ENCODE measurements at places on chromosomes 16 and 17.

DNA sequence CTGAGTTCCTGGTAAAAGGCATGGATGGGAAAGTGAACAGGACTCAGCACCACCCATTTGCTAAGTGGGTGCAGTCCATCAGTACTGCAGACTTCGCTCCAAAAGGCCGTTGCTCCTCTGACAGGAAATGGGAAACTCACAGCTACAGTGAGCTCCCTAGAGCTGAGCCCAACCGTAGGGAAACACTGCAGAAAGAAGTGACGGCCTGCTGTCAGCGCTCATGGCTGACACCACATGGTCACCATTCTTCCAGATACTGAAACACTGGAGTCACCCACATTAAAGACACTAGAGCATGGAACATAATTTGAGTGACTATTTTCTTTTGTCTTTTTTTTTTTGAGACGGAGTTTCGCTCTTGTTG is 31.9 kb downstream of the UBE2O start:
- no peak for DNase-seq

DNA sequence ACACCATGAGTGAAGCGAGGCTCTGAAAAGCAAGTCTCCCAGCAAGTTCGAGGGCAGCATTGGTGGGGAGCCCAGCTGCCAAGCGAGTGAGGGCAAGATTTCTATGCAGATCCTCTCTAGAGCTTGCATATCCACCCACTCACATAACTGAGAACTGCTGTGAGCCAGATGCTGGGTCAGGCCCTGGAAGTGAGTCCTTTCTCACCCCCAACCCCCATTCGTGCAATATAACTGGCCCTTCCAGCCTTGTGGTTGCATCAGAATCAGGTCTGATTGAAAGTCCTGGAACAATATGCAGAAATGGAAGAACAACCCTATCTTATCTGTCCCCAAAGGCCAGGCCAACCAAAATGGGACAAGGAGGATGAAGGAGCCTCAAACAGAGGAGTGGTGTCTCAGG is 146.6 kb downstream of the IRX5 start:
- DNase-seq = no peak

DNA sequence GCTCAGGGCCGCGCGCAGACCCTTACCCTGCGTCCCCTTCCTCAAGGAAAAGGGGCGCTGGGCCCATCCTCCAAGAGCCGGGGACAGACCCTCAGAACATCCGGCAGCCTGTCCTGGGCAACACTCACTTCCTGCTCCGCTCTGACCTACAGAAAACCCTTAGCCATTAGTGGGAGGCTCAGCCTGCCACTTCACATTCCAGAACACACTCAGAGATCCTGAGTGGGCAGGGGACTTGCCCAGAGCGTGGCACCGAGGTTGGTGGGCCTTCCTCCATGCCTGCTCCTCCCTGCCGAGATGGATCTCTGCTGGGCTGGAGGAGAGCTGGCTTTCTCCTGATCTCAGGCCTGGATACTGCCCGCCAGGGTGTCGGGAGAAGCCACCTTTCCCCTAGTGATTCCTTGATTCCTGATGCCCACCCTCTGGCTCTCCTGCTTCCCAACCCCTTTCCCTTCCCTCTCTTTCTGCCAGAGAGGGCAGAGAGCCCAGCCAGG is 1.5 kb downstream of the SCARF1 start:
- DNase-seq = no peak

- DNase-seq = no peak
These were observed 45.1 kb downstream of the TNFRSF13B start for GRCh38 chr17:16926571-16927451.

GRCh38 chr17:57551321-57552079 is 193.6 kb downstream of the CCDC182 start:
- no peak for DNase-seq

DNA sequence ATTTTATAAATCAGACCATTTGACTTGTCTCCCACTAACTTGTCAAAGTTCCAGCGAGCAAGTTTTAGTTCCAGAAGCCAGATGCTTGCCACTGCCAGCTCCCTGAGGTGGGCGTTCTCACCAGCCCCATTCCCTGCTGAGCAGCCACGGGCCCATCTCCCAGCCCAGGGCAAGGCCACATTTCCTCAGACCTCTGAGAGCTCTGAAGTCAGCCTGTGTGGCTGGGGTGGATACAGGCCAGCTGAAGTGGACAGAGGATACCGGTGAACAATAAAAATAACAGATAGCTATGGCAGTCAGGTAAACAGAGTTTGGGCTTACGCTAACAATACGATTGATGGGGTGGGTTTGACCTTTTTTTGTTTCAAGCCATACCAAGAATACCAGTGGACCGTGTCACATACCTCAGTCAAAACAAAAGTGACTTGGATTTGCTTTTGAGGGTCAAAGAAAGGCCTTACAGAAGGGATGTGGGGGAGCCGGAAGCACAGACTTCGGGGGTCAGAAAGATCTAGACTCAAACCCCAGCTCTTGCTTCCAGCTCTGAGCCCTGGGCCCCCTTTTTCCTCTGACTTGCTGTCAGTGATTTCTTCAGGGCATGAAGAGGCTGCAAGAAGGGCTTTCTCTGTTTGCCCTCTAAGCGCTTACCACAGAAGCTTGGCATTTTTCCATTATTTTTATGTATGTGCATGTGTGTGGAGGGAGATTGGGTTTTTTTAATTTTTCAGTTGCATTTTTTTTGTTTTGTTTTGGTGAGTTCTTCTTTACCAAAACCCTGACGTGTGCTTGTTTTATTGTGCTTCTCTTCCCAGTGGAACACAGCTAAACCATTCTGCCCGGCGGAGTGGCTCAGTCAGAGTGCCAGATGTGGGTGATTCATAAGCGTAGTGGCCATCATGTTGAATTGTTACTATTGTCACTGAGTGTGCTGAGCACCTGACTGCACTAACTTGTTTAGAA is 109.9 kb downstream of the GNAO1 start:
- DNase-seq = no peak

Data from SK-N-SH (cell line).